ENCODE measurements at places on chromosomes 2 and 18.

DNA sequence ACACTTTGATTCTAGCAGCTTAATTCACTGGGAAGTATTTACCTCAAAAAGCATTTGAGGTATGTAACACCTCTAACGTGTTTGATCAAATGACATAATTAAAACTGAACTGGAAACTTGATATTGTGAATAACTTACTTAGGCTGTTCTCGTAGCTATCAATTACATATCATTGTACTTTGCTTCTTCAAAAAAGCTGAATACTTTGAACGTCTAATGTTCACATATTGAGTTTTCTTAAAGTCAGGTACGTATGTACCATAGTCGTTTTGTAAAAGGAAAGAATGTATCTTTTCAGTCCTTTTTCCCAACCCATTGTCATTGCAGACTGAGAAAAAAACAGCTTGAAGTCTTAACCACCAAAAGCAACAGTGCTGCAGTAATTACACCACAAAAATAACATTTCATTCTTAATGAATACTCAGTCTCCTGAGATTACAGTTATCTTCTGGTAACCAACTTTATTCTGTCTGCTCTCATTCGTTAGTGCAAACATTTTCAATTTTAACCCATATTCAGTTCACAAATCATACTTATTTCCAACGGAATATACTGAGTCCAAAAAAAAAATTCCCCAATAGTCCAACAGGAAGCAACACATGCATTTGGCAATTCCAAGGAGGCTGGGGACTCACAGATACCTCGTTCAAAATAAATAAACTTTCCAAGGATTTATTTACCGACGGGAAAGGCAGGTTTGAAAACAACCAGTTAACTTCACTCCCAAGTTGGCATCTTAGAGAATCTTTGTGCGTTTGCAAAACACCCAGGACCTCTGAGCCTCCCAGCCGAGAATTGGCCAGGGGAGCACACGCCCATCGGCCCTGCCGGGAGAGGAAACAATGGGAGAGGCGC is 1.1 kb downstream of the CHN1 start:
- no peak for DNase-seq

GRCh38 chr2:160207804-160208654 is 8.0 kb upstream of the ITGB6 start:
- DNase-seq = no peak

GRCh38 chr18:32122039-32122438 is 30.4 kb downstream of the RNF138 start:
- DNase-seq = no peak

DNA sequence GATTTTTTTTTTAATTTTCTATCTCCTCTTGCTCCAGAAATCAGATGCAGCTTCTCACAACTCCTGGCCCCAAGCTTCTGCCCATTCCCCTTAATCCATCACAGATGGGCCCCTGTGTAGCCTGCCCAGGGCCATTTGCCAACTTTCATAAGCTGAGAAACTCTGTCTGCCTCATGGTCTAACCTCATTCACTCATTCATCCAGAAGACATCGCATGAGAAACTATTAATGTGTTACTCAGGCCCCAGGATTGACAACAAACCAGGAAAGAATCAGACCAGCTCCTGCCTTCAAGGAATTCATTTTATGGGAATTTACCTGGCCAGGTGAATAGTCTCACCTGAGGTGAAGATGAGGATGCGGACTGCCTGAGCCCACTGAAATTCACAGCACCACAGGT is 35.0 kb downstream of the SLC14A2 start:
- no peak for DNase-seq

DNA sequence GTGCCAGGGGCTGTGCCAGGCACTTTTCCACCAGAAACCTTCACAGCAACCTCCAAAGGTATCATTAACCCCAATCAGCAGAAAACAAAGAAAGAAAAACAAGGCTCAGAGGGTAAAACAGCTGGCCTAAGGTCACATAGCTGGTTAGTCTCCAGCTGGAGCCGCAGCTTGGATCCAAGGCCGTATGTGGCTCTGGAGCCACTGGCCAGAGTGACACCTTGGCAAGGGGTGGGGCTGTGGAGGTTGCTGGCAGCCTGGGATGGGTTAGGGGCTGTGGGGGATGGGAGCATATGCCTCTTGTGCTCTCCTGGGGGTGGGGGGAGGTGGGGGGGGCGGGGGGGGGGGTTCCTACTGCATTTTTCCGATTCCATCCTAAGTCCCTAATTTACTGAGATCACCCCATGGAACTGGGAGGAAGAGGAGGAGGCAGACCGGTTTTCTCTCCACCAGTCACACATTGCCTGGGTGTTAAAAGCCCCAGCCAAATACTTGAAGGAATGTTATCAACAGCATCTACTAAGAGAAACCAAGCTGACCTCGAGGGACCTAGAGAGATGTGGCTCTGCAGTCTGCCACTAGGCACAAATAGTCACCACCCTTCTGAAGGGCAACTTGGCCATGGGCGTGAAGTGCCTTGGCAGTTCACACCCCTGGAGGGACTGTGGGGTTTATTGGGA is 8.0 kb downstream of the HAAO start:
- no peak for DNase-seq

DNA sequence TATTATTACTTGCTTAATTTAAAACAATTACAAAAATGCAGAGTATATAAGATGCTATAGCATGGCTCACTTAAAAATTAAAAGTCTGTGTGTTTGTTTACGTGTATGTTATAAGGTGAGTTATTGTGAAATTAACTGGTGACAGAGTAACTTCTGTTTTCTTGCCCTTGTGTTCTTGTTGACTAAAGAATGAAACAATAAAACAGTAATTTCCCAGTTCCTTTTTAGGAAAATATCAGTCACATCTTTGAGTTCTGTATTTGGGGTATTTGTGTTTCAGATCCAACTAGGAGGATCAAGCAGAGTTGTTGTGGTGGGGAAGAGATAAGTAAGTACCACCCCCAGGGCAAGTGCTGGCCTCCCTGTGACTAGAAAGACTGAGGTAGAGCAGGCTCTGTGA is 143.6 kb downstream of the CCDC148 start:
- no peak for DNase-seq

GRCh38 chr2:126431136-126431535 is 224.8 kb upstream of the GYPC start:
- DNase-seq = no peak

DNA sequence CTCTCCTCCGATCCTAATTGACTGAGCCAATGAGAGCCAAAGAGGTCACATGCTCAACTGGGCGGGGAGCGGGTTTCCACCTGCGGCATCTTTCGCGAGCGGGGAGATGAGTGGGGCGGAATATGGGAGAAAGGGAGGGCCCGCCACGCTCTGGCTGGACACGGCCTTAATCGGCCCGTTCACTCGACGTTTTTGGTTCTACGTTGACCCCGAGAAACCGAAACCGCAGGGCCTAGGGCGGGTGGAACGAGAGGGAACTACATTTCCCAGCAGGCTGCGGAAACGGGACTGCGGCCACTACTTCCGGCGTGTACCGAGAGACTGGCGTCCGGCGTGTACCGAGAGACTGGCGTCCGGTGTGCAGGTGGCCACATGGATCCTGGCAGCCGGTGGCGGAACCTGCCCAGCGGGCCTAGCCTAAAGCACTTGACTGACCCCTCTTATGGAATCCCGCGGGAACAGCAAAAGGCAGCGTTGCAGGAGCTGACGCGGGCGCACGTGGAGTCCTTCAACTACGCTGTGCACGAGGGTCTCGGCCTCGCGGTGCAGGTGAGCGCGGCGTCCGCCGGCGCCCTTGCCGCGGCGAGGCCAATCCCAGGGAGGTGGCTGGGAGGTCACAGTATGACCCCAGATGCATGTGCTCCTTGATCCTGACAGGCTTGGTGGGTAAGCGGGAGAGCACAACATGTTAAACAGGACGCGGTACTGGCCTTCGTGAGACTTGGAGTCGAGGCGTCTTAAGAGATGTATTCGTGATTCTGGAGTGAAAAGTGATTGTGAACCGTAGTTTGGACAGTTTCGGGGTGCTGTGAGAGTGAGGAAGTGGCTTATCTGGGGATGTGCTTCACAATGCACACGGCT is at the start of gene POLR1B:
Gene POLR1B (plus strand): TSS at position 343 of the 861 bp plus-strand sequence. CDS start 30 bp downstream, at position 373.
- DNase-seq = peak; percentile 85
